HT-29 (cell line): ENCODE measurements at places on chromosomes 5 and 9.

- DNase-seq: peak; percentile 98
Observed at GRCh38 chr9:128192601-128193371, 1.4 kb upstream of the CIZ1 start.

- no peak for DNase-seq
Observed at GRCh38 chr9:18922161-18922885, 110.7 kb downstream of the SAXO1 start.

DNA sequence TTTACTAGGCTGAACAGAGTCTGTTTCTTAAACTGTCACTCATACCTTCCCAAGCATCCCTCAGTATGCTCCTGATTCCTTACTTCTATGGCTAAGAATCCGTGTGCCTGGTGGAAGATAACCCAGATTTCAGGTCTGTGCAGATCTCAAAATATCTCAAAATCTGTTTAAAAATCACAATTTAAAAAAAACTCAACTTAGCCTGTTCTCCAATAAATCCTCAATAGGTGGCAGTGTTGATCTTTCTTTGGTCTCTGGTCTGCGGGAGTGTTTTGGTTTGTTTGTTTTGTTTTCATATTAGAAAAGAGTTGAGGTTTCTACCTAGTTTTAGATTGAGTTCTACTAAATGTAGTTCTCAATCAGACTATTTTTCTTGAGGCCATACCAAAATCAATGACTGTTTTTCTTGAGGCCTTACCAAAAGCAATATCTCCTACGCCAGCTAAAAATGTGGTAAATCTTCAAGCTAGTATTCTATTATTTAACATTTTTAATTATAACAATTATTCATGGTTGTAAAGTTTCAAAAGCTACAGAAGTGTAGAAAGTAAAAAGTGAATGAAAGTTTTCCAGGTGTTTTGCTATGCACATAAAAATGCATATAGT is 57.9 kb downstream of the TGFBR1 start:
- peak; percentile 44 for DNase-seq

DNA sequence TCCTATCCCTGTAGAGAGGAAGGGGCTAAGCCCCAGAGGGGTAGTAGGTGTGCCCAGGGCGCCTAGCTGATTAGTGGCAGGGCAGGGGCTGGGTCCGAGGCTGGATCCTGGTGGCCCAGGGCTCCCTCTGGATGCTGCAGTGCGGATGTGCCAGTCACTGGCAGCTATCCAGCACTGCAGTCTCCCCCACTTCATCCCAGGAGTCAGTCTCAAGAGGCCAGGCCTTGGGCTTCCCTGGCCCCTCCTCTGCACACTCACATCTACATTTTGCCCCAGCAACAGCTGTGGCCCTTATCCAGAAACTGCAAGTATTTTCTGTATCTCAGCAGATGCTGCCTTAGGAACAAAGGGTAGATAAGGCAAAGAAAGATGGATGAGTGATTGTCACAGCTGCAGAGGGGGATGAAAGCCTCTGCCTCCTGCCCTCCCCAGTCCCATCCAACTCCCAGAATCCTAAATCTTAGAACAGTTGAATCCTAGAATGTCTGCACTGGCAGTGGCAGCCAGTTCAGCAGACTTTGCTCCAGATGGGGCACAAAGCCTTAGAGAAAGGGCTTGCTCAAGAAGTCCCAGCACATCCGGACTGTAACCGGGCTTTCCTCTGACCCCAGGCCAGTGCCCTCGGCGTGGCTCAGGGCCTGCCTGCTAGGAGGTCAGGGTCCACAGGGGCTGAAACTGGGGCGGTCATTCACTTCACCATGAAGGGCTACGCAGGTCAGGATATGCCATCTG is 1.6 kb downstream of the ANXA6 start:
- DNase-seq: no peak

DNA sequence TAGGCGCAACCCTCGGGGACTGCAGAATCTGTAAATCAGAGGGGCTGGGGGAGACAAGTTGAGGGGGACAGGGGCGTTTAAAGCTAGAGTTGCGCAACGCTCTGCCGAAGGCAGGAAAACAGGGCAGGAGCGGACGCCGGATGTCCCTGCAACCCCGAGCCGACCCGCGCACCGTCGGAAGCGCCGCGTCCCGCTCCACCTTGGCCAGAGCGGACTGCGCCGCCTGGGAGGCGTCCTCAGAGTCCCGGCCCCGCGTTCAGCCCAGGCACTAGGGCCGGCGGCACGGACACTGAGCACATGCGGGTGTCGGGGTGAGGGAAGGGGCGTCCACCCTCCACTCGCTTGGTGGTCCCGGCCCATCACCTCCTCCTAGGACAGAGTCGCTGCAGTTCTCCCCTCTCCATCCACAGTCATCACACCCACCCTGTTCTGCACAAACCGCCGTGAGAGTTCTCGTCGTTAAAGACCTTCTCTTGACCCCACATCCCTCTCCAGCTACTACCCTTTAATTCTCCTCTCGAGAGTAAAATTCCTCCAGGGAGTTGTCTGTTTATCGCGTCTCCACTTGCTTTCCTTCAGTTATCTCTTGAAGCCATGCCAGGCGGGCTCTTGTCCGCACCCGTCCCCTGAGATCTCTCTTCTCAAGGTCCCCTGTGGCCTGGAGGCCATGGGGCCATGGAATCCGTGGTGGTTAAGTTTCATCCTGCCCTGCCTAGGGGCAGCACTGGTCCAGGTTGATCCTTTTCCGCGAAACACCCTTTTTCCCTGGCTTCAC is 796 bp upstream of the PDLIM7 start:
- no peak for DNase-seq

DNA sequence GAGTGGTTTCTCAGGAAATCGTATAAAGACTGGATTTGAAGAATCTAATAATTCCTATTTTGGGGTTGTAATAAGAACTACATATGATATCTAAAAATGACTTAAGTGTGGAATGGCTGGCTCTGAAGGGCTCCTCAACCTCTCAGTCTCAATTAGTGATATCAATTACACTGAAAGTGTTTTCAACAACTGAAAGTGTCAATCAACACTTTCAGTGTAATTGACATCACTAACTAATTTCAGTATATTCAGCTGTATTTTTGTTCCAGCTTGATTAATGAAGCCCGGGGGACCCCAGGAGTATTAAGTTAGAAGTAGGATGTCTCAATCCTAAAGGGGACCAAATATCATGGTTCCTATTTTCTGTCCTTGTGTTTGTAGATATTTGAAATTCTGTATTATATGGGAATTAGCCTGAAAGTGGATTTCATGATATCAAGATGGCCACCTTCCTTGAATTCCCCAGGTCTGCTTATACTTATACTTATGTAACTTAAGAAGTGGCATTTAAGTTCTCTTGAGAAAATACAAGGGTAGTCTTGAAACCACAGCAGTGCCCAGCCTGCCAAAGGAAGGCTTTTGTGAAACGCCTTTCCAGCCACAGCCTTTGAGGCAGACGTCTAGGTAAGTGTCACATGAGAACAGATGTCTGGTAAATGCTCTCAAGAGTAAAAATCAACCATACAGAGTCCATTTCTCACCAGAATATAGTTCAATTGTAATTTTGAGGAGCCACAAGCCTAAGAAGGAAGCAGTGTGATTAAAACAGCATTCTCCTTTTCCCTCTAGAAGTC is 4.6 kb downstream of the BASP1 start:
- DNase-seq: no peak

DNA sequence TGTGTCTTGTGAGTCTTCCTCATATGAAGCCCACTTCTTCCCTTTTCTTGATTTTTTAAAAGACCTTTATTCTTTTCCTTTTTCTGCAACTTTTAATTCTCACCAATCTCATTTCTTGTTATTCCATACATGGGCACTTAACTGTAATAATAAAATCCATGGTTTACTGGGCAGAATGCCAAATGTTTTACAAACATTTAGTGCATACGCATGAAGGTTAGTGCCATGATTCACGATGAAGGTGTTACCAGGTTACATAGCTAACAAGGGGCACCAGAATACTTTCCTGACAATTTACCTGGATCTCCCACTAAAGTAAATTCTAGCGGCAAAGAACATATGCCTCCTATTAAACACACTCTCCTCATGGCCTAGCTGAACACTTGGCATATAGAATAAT is 28.5 kb downstream of the MAN2A1 start:
- peak; percentile 4 for DNase-seq

GRCh38 chr9:137447722-137448601 is 6.8 kb upstream of the ENTPD8 start:
- DNase-seq: no peak
